ENCODE measurements at places on chromosomes 7 and 10.

GRCh38 chr7:150927157-150927955 lies 50.8 kb downstream of the KCNH2 start:
- no peak for DNase-seq

DNA sequence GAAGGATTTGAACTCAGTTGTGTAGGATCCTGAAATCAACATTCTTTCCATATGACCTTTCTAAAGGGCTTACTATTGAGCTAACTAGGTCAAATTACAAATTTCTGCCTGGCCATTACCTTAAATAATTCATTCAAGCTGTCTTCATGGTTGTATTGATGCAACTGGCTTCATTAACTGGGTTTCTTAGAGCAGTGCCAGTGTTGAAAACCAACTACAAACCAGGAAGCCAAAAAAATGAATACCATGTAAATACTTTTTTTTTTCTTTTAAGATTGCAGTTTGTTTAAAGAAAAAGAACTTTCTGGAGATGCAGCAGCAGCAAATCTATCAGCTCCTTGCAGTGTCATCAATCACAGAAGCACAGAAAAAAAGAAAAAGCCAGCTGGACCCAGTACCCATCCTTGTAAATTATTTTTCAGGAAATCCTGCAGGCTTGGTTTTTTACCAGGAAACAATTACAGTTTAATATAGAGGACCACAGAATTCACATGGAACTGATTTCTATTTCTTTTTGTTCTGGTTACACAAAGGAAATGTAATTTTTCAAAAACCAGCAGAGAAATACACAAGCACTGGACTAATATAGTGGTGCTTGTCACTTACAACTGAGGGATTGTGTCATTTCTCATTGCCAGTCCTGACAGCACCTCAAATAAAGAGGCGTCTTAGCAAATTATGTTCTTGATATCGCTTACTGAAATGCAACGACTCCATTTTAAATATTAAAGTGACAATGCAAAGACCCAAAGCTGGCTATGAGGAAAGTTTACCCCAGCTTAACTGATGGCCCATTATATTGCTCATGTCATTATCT lies 131.9 kb downstream of the TMEM26 start:
- no peak for DNase-seq

DNA sequence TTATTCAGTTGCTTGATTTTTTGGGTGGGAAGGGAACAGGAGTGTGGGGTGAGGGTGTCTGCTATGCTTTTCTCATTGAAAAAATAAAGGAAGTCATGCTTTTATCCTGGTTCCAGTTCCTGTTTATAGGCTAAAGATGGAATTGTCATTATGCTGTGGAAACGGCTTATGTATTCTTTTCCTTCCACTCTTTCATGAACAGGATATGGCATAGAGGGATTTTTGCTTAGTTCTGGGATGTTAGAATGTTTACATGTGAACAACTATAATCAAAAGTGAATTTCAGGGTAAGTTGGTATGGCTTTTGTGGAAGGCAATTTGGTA lies 35.9 kb upstream of the PTPN12 start:
- DNase-seq, result peak; percentile 5

DNA sequence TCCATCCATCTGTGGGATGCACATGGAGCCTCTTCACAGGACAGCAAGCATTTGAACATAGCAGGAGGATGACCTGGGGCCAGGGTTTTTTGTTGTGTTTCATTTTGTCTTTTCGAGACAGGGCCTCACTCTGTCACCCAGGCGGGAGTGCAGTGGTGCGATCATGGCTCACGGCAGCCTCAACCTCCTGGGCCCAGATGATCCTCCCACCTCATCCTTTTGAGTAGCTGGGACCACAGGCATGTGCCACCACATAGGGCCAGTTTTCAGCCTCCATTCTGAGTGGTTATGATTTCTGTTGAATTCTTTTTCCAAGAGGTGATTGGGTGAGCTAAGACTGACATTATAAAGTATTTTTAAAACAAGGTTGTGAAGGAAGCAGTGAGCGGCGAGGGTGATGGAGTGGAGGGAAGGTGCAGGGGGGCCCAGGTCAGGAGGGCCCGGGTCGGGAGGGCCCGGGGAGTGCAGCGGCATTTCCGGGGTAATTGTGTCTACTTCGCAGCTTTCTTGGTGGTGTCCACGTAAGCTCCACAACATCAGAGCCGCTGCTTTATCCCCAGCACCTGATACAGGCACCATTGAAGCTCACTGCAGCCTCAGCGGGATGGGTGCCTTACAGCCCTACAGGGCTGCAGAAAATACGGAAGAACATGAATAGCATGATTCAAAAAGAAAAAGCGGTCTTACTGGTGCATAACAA lies 12.0 kb upstream of the LARP4B start:
- DNase-seq, result no peak

- no peak for DNase-seq
These were observed 163.6 kb downstream of the PTPRN2 start for GRCh38 chr7:158424011-158424410.

DNA sequence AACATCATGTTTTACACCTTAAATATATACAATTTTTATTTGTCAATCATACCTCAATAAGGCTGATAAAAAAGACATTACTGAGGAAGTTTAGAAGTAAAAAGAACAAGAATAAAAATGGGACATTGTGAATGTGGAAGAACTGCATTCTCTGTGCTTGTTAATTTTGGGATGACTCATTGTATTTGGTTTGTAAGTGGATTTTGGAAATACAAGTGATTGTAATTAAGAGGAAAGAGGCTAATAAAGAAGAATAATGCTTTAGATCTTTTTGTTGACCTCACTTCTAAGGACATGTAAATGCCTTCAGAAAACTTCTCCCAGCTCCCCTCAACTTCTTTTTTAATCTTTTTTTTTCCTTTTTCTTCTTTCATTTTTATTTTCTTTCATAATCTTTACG lies 76.0 kb downstream of the HGF start:
- DNase-seq, result no peak

GRCh38 chr7:50793947-50794570 lies 11.4 kb upstream of the GRB10 start:
- no peak for DNase-seq

DNA sequence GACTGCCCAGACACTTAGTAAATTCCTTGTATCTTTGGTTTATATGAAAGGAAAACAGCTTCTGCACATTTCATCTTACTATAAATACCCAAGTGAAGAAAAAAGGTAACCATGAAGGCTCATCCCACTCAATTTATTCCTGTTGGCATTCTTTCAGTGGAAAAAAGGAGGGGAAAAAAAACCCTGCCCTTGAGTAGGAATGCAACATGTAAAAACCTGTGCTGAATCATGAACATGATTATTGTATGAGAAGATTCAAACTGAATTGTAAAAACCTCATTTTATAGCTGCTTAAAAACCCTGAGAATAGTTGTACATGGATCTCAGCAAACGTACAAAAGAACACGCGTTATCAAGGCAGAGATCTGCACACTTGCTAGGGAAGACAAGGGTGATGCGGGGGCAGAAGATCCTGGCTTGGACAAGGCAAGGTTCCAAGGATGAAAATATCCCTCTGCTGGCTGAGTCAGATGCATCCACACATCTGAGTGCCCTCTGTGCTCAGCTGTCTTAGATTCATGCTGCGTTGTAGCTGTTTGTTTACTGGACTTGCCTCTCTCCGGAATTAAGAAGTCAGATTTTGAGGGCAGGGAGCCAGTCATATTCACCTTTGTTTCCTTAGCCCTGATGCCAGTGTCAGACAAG lies 658.2 kb downstream of the PARD3 start:
- no peak for DNase-seq

GRCh38 chr10:55374060-55374459 lies 573.0 kb upstream of the PCDH15 start:
- DNase-seq, result no peak

- DNase-seq, result no peak
These were observed 18.7 kb downstream of the ZNF786 start for GRCh38 chr7:149071641-149072437.

GRCh38 chr7:157150882-157151281 lies 12.2 kb downstream of the UBE3C start:
- no peak for DNase-seq

DNA sequence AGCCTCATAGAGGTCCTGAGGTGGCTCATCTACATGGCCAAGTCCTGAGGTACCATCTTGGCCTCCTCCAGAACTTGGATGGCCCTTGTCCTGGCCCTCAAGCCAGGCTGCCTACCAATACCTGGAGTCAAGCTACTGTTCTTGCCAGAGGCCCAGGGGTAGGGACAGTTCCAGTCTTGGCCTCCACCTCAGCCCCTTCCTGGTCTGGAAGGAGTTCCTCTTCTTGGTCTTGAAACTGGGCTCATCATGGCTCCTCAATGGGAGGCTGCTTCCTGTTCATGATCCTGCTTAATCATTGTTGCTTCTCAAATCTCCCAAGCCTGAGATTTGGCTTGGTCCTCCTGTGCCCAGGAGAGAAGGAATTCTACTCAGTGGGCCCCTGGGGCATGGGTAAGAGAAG lies 3.9 kb downstream of the HPS6 start:
- peak; percentile 33 for DNase-seq

DNA sequence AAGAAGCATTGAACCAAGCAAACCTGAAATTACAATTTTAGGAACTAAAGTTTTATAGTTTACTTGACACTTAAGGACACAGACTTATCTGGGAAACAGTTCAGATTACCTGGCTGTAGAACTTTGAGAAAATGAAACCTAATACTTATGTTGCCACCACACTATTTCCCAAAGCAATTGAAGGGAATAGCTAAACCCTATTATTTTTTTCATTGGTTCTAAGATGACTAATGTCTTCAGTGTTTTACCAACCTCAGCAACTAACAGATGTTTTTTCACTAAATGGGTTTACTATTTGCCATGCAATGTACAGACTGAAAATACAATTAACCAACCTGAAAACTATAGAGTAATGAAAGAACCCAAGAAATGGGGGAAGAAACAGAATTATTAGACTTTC lies 689.6 kb downstream of the SORCS1 start:
- DNase-seq, result no peak

DNA sequence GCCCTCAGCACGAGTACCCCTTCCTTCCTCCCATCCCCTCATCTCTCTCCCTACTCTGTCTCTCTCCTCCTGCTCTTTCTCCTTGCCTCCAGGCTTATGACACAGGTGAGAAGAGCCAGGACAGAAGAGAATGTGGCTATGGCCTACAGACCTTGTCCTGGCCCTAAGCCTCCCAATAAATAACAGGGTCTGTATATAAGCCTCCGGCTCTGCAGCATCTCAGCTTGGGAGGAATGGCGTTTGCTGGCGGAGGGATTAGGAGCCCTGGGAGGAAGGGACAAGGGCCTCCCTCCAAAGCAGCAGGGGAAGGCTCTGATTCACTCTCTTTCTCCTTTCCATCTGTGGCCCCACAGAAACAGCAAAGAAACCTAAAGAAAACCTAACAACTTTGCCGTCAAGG lies 45.8 kb downstream of the COL13A1 start:
- DNase-seq, result no peak

DNA sequence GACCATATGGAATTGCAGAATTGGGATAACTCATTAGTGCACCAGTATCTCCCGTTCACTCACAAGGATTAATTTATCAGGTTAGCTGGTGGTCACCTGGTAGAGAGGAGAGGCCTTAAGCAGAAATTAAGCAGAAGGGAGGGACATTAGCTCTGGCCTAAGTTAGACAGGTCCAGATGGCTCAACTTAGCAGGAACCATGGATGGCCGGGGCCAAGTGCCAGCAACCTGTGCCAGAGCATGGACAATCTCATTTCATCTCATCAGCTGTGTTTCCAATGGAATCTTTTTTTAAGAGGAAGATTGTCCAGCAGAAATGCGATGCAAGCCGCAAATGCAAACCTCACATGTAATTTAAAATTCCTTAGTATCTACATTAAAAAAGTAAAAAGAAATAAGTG lies 82.2 kb downstream of the JCAD start:
- no peak for DNase-seq

DNA sequence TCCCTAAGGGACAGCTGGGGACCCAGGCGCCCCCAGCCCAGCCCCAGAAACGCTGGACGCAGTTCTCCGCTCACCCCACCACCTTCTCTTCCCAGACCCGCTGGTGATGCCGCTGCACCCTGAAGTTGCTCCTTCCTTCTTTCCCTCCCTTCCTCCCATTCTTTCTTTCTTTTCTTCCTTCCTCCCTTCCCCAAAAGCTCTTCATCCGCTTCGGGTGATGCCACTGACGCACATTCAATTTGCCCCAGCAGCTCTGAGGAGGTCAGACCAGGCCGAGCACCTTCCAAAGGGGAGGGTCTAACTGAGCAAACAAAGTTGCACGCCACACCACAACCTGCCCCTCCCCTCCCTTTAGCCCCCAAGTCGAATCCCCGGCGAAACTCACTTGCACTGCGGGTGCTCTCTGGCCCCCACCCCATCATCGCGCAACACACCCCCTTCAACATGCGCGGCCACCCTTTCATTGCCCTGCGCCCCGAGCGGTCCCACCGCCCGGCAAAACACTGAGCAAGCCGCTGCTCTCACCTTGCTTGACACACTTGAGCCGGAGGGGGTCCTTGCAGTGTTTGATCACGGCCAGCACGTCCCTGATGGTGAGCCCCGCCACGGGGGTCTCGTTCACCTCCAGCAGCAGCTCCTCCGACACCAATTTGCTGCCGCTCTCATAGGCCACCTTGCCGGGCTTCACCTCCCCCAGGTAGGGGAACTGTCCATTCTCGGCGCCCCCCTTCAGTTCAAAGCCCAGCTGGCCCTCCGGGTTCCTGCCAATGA lies 787 bp downstream of the MAGI2 start:
- no peak for DNase-seq

DNA sequence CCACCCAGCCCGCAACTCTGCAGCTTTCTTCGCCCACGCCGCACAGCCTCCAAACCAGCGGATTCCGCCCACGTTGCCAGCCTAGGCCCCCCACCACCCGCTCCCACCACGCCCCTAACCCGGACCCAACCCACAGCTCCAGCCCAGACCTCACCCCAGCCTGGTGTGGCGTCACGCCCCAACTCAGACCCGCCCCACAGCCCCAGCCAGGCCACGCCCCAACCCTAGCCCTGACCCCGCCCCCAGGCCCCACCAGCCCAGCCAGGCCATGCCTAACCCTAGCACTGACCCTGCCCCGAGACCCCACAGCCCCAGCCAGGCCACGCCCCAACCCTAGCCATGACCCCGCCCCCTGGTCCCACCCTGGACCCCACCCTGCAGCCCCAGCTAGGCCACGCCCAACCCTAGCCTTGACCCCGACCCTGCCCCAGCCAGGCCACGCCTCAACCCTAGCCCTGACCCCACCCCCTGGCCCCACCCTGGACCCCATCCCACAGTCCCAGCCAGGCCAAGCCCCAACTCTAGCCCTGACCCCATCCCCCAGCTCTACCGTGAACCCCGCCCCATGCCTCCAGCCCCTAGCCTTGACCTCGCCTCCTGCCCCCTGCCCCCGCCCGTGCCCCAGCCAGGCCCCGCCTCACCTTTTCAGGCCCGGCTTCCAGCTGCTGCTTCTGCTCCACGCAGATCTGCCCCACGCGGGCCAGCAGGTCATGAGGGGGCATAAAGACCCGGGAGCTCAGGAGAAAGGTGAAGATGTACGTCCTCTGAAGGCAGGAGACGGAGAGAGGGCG lies 64.0 kb downstream of the RASGEF1A start:
- DNase-seq, result no peak

- no peak for DNase-seq
These were observed 25.3 kb downstream of the EN2 start for GRCh38 chr7:155483245-155483644.

DNA sequence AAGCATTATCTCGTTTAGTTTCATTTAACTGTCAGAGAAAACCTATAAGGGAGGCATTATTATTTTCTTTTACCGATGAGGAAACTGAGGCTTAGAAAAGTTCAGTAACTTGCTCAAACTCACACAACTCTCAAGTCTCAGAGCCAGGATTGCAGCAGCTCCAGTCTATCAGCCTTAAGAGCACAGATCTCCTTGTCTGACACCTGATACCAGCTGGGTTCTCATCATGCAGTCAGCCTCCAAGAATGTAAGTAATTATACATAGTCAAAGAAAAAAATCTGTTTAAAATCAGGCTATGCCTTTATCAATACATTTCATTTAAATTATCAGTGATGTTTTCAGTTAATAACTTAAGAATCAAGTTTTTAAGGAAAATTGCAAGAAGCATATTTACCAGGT lies 236.6 kb upstream of the TCF7L2 start:
- DNase-seq, result no peak
